ENCODE measurements at places on chromosomes 13 and 19. TPM values are rescaled to one million over a fixed set of nuclear protein-coding genes. Genes with fewer than 3 reads are reported as not detected.

DNA sequence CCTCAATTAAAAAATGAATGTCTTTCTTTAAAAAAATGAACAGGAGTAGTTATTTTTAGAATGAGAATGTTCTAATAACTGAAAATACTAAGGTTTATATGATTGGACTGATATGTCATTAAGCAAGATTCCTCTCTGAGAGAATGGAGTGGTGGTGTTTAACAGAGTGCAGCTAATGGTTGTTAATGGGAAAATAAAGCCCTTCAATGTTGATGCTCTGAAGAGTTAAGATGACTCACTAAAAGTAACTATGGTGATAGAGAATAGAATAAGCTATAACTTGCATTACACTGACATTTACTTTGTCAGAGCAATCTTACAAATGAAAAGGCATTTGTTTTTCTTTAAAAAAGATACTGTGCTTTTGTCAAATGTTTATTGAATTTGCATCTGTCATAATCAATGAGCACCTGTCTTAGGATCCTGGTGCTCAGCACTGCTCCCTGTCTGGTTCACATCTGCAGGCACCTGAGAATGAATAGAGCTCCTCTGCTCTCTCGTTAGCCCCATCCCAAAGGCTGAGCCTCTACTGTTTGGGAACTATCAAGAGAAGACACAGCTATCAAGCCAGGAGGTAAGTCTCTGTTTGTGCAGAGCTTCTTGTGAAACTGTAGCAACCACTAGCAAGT lies 15.1 kb downstream of the PABPC3 start:
- DNase-seq = no peak

DNA sequence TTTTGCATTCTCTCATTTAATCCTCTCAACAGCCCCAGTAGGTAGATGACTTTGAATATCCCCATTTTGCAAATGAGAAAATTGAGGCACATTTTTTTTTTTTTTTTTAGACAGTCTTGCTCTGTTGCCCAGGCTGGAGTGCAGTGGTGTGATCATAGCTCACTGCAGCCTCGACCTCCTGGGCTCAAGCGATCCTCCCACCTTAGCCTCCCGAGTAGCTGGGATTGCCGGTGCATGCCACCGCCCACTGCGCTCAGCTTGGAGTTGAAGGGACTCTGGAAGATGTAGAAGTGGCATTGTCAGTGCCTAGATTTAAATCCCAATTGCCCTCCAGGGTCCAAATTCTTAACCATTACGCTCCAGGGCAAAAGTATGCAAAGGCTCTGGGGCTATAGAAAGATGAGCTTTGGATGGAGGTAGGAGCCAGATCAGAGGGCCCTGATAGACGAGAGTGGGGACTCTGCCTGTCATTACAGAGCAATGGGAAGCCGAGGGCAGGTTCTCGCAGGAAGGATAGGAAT lies 813 bp upstream of the MCOLN1 start:
- DNase-seq = no peak

GRCh38 chr19:7255119-7255518 lies 39.1 kb downstream of the INSR start:
- DNase-seq = no peak

DNA sequence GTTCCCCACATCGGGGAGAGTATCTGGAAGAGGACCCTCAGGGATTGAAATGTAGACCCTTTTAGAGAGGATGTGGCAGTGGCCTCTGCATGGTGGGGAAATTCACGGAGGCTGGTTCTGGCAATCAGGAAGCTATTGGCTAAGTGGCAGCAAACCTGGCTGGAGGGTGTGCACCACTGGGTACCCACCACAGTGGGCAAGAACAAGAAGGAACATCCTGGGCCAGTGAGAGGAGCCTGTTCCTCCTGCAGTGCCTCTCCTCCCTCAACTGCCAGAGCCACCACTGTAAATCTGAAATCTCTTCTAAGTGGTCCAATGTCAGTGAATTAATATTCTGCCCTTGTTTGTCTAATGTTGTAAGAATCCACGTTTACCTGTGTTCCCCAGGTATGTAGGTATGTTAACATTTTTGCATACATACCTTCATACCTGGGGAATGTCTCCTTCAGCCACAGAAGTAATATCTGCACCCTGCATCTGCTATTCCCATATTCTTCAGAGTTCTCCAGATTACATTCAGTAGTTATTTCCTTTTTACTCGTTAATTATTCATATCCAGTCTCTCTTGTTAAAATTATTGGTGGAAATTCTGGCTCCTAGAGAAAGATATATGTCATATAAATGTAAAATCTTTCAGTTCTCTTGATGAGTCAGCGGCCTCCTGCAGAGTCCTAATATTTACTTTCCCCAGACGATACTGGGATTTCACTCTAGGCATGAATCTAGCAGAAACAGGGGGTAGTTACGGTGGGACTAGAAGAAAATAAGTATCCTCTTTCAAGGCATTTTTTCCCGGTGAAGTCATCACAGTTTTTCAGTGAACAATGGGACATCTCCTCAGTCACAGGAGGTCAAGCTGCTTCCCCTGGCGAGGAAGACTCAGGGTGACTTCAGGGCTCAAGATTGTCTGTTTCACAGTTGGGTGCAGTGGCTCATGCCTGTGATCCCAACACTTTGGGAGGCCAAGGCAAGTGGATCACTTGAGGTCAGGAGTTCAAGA lies 148.3 kb downstream of the MYO16 start:
- DNase-seq = peak; percentile 7

DNA sequence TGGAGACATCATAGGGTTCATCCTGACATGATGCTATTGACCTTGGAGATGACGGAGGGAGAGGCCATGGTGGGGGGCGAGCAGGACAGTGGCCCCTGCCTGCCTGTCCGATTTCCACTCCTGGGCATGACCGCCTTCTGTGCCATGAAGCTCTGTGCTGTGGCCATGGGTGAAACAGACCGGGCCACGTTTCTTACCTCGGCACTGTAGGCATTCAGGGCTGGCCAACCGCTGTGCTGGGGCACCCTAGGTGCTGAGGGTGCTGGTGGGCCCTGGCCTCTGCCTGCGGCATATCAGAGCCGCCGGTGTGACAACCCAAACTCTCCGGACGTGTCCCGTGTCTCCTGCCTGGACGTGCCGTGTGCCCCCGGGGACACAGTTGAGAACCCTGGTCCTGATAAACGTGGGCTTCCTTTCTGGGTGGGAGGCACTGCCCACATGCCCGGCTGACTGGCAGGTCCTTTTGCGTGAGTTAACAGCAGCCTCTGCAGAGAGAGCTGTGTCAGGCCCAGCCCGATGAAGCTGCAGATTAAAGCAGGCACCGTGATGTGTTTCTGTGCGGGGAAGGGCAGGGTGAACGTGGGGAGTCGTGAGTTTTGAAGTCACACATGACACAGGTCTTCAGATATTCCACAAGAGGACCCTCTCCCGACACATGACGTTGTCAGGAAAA lies 46.5 kb downstream of the TMEM255B start:
- no peak for DNase-seq

DNA sequence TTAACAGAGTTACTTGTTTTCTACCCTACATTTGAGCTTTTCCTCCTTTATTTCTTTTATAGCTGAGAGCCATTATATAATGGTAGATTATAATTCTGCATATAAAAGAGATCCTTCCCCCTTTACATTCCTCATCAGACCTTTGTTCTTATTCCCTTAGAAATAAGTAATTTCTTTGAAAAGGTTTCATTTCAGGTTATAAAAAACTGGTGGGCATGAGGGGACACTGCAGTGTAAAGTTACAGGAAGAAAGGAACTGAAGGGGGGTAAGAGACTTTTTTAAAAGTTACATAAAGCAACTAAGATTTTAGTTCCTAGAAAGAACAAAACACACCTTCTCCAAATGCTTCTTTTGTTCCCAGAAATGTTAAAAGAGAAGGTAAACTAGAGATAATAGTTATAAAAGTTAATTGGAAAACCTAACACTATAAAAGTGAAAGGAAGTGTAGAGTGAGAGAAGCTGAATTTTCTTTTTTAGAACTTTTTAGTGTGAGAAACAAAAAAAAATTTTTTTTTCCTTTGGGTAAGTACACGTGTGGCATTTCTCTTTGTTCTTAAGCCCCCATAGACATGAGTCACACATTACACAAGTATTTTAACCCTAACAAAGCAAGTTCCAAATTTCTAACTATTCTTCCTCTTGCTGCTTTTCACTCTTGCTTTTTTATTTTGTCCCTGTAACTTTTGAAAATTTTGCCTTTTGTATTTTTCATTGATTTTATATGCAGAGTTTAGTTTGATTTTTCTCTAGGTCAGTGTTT lies 106.4 kb upstream of the MLNR start:
- peak; percentile 80 for DNase-seq

GRCh38 chr19:16677055-16677454 lies 16.1 kb downstream of the TMEM38A start:
- DNase-seq = peak; percentile 14

DNA sequence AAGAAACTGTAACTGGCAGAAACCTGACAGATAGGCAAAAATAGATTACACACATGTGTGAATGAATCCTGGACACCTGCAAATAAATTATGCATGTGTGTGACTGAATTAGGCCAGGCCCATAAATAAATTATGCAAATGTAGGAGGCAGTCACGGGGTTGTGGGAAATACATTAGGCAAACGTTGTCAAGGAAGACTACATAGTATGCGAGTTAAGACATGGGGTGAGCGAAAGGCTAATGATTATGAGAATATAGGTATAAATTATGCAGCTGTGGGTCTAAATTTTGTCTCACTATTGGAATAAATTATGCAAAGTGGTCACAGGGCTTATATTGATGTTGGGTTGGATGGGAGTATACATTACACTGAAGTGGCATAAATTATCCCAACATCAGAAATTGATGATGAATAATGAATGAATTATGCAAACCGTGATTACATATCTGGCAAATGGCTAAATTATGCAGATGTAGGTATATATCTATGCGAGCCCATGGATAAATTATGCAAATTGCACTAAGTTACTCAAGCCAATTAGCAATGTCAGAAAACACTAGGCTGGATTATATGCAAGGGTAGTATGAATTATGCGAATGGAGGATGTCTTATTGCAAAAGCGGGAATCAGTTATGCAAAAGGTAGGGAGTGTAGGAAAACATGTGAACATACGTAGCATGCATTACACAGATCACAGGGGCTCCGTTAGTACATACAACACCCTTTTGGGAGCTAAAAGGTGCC lies 6.8 kb downstream of the SLC8A2 start:
- no peak for DNase-seq

- DNase-seq = no peak
Observed at GRCh38 chr13:48501705-48502104, 31.2 kb downstream of the RCBTB2 start.

DNA sequence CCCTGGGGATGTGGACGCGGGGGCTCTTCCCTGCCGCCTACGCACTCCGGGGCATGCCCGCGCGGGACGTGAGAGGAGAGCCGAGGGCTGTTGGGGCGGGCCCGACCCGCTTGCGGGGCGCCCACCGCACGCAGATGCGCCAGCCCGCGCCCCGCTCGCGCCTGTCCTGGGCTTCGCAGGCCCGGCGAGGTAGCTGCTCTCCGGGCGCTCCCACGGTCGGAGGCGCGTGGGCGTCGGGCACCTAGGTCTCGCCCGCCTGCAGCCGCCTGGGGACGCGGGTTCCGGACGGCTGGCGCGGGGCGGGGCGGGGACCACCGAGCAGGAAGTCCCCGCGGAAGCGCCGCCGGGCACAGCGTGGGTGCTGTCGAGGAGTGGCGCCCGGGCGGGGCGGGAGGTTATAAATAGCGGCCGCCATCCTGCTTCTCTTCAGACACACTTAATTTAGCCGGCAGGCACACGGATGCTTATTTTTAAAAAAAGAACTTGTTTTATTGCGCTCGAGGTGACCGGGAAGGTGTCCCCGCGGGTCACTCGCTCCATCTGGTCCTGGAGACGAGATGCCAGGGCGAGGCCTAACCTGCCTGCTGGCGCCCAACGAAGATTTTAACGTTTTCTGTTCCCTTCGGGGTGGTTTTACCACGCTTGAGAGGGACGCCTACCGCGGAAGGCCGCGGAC lies 561 bp upstream of the GJA3 start:
- DNase-seq = no peak

DNA sequence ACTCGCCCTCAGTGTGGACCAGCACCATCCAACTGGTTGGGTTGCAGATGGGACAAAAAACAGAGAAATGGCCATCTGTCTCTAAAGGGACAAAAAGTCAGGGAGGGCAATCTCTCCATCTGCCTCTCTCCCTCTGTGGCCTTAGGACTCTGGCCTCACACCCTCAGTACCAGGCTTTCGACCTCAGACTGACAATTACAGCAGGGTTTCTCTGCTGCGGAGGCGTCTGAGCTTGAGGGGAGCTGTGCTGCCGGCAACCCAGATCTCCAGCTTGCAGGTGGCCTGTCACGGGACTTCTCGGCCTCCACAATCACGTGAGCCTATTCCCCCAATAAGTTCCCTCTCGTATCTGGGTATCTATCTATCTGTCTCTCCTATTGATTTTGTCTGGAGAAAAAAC lies 27.7 kb downstream of the MLLT1 start:
- DNase-seq = no peak

DNA sequence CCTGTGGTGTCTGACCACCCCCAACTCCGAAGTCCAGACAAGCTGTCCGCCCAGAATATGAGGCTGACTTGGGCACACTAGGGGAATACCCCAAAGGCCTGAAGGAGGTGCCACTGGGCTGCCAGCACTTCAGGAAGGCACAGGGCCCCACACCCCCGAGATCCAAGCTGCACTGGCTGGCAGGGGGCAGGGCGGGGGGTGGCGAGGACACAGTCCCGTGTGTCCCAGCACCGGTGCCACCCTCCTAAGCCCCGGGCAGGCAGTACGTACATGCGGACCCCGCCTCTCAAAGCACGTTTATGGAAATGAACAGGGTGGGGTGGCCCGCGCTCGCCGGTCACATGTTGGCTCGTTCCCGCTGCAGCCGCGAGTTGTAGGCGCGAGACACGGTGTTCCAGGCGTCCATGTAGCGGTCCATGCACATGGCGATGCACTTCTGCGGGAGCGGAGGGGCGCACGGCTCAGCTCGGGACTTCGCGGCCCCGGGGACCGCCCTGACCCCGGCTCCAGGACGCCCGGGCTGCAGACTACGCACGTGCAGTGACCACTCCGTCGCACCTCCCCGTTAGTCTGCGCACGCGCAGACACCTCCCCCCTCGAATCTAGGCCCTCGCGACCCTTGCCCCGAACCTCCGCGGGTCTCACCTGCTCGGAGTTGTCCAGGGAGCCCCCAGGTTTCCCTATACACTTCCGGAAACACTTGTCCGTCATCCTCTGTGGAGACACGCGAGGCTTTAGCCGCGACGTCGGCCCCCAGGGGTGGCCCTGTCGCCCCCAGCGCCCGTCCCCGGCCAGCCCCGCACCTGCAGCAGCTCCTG lies 566 bp downstream of the TIMM13 start:
- peak; percentile 24 for DNase-seq

NAPSA gene
- total RNA-seq = not detected

ZNF132 gene
- 10.8 TPM for total RNA-seq

ATP4B gene
- total RNA-seq = not detected

PSPN gene
- total RNA-seq = 0.41 TPM

ANO8 gene
- 6.1 TPM for total RNA-seq

COMP gene
- total RNA-seq = 0.63 TPM

ZNF497 gene
- 0.98 TPM for total RNA-seq

LYPD3 gene
- 0.36 TPM for total RNA-seq

TUBB4A gene
- total RNA-seq = 0.41 TPM

F2RL3 gene
- not detected for total RNA-seq

MBD3L2 gene
- not detected for total RNA-seq

ZNF296 gene
- total RNA-seq = not detected

ZNF418 gene
- 13.6 TPM for total RNA-seq

ZNF844 gene
- total RNA-seq = 2.0 TPM

Data from fibroblast of the aortic adventitia (primary cell).